Dermis lymphatic vessel endothelial cell (primary cell): ENCODE measurements at places on chromosomes 6 and 20. TPM values are rescaled to one million over a fixed set of nuclear protein-coding genes. Genes with fewer than 3 reads are reported as not detected.

TPBG gene
- total RNA-seq: 2.0 and 5.3 TPM in 2 replicates

NANP gene
- 8.5 and 9.5 TPM in 2 replicates for total RNA-seq

C6orf132 gene
- total RNA-seq: under 0.01 TPM in 2 replicates

HNF4A gene
- total RNA-seq: not detected in 2 replicates

HAO1 gene
- total RNA-seq: not detected in 2 replicates

SCRT2 gene
- total RNA-seq: not detected in 2 replicates

TNNC2 gene
- total RNA-seq: 0.17 TPM in 1 of 2 replicates, not detected in the other

RGS17 gene
- 2.8 and 5.5 TPM in 2 replicates for total RNA-seq
